ENCODE measurements at places on chromosomes 6 and 20.

GRCh38 chr6:17648745-17649144 is 48.6 kb downstream of the FAM8A1 start:
- no peak for DNase-seq

DNA sequence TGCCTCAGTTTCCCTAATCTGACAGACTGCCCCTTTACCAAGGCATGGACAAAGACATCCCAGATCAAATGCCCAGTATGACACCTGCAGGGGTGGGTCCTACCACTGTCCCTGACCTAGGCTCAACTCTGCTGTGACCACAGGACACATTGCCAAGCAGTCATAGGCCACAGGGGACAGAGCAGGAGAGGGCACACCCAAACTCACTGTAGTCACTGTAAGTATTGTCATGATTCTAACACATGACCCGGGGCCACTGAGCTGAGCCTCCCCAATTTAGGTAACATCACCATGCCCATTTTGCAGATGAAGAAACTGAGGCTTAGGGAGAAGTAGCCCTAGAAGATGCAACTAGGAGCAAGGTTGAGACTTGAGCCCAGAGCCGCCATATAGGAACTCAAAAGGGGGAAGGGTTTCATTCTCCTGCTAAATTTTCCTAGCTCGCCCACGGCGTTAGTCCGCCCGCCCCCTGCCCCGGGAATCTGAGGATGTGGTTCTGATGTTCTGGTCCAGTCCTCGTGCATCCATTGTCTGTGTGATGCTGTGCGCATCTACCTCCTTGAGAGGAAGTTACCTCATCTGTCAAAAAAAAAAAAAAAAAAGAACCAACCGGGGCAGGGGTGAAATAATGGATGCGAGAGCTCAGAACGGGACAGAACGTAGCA is 44.8 kb downstream of the PMEPA1 start:
- no peak for DNase-seq

- no peak for DNase-seq
Observed at GRCh38 chr20:58942549-58942948, 38.5 kb upstream of the NELFCD start.

- DNase-seq: no peak
Observed at GRCh38 chr6:33450434-33450833, 3.9 kb upstream of the ZBTB9 start.

Measured in T-helper 1 cell (primary cell).